ENCODE measurements at places on chromosomes 7 and 10. TPM values are rescaled to one million over a fixed set of nuclear protein-coding genes. Genes with fewer than 3 reads are reported as not detected.

Gene BLNK
- not detected for total RNA-seq

Gene OR6V1
- not detected for total RNA-seq

Gene OR2A1
- total RNA-seq: not detected

DNA sequence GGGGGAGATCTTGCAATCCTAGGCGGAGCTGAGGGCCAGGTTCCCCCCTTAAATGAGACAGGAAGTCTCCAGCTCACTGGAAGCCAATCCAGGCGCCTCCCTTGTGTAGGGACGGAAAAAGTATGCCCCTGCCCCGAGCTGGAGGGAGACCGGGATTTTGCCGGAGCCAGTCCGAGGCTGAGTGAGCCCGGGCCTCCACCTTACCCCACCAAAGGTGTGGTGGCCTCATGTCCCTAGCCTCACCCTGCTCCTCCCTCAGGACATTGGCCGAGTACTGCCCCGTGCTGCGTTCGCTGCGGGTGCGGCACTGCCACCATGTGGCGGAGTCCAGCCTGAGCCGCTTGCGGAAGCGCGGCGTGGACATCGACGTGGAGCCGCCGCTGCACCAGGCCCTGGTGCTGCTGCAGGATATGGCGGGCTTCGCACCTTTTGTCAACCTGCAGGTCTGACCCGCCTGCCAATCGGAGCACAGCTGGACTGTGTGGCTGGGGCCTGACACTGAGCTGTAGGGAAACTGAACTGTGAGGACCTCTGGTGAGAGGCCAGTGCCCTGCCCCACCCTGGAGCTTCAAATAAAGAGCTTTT, 2.0 kb downstream of the FBXL15 start:
- H3K4me3 ChIP-seq: peak overlapping the region; percentile 99
- H3K4me1 ChIP-seq: peaks cover 56% of the 10 kb centered on the region
- H3K27ac ChIP-seq: peak overlapping the region; percentile 27
- peaks cover 17% of the 10 kb centered on the region for H3K27me3 ChIP-seq

- peaks cover 4% of the 10 kb centered on the region for H3K36me3 ChIP-seq
- no peak for DNase-seq
- no peak overlapping the region for H3K4me3 ChIP-seq
- H3K27ac ChIP-seq: no peak overlapping the region
- no peaks in the 10 kb centered on the region for H3K4me1 ChIP-seq
These were observed 625.3 kb downstream of the CNTNAP2 start for GRCh38 chr7:146741911-146742310.

DNA sequence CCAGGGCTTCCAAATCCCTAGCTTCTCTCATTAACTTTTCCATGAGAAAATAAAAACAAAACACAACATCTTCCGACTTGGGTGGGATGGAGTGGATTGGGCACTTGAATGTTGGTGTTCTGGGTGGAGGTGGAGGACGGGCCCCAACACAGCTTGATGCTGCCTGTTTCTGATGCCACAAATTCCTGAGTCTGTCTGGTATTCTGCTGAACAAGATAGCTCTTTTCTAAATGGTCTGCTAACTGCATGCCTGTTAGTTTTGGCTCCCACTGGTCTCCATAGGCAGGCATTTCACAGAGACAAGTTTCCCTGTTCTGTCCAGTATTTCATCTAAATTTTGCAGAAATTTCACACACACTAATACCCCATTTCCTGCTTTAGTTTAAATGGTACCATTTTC, 160.9 kb upstream of the FZD8 start:
- no peak for DNase-seq
- H3K27me3 ChIP-seq: no peaks in the 10 kb centered on the region
- no peaks in the 10 kb centered on the region for H3K4me1 ChIP-seq

- no peaks in the 10 kb centered on the region for H3K36me3 ChIP-seq
- no peak overlapping the region for H3K4me3 ChIP-seq
These were observed 86.8 kb downstream of the MPLKIP start for GRCh38 chr7:40047661-40048060.

Data from activated T-cell treated with anti-CD3 and anti-CD28 coated beads, Interleukin-2, amount 50 U/mL, for 72 hours (primary cell).